ENCODE measurements at places on chromosomes 13 and 19.
A peak's percentile ranks its signal among the peaks of the same experiment; 100 is the strongest.

DNA sequence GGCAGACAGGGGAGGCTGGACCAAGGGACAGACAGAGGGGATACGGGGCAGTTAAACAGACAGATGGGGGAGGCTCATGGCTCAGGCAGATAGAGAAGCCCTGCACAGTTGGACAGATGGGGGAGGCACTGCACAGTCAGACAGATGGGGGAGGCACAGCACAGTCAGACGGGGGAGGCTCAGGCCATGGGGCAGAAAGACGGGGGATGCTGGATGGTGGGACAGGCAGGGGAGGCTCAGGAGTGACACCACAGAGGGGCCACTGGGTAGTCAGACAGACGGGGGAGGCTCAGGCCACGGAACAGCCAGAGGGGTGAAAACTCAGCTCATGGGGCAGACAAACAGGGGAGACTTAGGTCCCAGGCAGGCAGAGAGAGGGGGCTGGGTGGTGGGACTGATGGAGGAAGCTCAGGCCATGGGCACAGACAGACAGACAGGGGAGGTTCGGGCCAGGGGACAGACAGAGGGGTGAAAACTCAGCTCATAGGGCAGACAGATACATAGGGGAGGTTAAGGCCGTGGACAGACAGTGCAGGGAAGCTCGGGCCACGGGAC lies 886 bp downstream of the MFSD12 start:
- DNase-seq = no peak

DNA sequence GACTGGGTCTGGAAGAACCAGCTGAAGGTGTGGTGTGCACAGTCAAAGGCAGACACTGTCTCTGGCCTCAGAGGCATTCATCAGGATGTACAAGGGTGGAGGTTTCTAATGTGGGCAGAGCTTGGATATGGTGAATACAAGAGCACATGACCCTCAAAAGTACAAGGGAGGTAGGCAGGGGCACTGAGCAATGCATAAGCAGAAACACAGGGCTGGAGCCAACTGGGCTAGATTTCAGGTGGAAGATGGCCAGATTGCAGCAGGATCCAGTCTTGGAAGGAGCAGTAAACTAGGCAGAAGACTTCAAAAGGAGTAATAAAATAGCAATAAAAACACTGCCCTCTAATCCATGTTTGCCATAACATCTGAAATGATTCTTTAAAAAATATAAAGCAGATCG lies 417.1 kb downstream of the OLFM4 start:
- no peak for DNase-seq

- no peak for DNase-seq
Observed at GRCh38 chr13:91768746-91769145, 370.3 kb downstream of the GPC5 start.

DNA sequence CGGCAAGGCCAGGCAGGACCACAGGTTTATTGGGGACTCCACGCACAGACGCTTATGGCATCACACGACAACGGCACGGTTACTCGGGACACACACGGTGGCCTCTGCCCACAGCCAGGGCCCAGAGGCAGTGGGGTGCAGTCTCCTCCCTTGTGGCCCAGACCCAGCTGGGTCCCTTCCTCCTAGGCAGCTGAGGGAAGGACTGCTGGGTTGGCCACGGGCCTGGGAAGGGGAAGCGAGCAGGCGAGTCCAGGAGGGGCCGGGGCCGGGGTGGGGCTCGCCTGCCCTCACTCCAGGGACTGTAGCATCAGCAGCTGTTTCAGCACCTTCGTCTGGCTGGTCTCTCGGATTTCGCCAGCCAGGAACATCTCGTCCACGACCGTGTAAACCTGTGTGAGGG lies 12.5 kb downstream of the AP2S1 start:
- DNase-seq = no peak

GRCh38 chr19:8004001-8004400 lies 1.4 kb downstream of the ELAVL1 start:
- DNase-seq = no peak

DNA sequence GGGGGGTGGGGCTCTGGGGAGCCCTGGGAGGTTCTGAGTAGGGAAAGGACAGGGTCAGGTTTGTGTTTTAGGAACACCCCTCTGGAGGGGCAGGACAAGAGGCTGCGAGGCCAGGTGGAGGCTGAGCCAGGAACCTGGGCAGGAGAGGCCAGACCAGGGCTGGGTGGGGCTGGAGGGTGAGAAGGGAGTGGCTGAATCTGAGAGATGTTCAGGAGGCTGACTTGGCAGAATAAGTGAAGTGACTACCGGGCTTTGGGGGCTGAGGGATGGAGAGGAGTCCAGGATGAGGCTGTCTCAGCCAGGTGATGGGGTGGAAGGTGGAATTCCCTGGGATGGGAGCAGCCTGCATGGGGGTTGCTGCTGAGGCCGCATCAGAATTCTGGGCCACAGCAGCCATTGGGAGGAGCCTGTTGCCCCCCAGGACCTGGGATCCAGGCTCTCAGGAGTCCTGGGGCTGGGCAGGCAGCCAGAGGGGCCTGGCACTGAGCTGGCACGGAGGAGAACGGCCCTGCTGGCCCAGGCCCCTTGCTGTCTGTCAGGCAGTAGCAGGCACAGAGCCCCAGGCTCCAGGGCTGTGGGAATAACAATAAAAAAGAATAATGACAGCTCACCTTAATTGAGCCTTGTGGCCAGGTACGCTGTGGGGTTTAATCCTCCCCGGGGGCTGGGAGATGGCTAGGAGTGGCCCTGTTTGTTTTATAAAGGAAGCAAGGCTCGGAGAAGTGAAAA lies 3.3 kb downstream of the PPP5C start:
- DNase-seq = no peak

DNA sequence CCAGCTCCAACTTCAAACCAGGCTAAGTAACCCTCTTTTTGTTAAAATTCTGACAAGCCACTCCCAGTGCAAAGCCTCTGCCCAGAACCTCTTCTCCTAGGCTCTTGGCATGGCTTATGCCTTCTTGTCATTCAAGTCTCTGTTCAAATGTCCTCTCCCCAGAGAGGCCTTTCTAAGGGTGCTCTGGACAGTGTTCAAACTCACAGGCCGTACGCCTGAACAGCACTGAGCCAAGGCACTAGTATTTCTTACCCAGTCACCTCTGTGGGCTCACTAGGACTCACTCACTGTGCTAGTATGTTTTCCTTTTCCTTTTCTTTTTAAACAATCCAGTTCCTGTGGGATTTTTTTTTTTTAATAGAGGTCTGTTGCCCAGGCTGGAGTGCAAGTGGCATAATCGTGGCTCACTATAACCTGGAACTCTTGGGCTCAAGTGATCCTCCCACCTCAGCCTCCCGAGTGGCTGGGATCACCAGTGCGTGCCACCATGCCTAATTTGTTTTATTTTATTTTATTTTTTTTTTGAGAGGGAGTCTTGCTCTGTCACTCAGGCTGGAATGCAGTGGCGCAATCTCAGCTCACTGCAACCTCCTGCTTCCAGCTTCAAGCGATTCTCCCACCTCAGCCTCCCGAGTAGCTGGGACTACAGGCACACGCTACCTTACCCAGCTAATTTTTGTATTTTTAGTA lies 2.3 kb upstream of the ASF1B start:
- no peak for DNase-seq

DNA sequence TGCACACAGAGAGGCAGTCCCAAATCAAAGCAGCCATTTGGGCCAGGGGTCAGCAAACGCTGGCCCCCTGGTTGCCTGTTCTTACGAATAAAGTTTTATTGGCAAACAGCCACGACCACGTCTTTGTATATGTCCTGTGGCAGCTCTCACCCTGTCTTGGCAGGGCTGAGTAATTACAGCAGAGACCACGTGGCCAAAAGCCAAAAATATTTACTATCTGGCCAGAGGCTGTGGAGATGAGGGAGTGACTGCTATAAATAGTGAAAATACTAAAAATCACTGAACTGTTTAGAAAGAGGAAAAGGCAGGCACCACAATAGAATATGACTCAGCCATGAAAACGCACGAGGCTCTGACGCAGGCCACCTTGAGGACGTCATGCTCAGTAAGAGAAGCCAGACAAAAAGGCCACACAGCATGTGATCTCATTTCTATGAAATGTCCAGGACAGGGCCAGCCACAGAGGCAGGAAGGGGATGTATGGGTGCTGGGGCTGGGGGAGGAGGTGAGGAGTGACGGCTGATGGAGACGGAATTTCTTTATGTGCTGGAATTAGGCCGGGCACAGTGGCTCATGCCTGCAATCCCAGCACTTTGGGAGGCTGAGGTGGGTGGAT lies 29.4 kb downstream of the SMIM24 start:
- DNase-seq = peak; percentile 81
